ENCODE measurements at places on chromosomes 11 and 22.

DNA sequence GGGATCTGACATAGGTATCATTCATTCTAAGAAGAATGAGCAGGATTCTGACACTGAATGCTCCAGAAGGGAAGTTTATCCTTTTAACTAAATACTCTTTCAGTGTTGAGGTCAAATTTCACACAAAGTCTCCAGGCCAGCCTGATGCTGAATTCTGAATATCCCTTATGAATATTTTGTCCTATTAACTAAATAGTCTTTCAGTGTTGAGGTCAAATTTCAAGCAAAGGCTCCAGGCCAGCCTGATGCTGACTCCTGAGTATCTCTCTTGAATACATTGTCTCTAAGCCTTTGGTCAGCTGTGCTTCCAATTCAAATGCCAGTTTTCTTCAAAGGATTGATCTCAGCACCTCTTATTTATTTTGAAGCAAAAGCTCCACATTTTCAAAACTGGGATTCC lies 676.8 kb downstream of the NTM start:
- DNase-seq = no peak

DNA sequence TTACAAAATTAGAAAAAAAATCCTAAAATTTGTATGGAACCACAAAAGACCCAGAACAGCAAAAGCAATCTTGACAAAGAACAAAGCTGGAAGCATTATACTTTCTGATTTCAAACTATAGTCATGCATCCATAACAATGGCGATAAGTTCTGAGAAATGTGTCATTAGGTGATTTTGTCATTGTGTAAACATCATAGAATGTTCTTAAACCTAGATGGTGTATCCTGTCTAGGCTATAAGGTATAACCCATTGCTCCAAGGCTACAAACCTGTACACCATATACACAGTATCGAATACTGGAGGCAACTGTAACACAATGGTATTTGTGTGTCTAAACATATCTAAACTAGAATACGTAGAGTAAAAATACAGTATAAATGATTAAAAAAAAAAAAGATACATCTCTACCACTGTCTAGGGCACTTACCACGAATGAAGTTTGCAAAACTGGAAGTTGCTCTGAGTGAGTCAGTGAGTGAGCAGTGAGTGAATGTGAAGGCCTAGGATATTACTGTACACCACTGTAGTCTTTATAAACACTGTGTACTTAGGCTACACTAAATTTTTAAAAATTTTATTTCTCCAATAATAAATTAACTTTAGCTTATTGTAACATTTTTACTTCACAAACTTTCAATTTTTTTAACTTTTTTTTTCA lies 18.1 kb upstream of the SC5D start:
- no peak for DNase-seq

- DNase-seq = no peak
Observed at GRCh38 chr11:134200688-134201087, 23.1 kb downstream of the NCAPD3 start.

- peak; percentile 28 for DNase-seq
Observed at GRCh38 chr11:45371251-45372115, 85.3 kb upstream of the SYT13 start.

DNA sequence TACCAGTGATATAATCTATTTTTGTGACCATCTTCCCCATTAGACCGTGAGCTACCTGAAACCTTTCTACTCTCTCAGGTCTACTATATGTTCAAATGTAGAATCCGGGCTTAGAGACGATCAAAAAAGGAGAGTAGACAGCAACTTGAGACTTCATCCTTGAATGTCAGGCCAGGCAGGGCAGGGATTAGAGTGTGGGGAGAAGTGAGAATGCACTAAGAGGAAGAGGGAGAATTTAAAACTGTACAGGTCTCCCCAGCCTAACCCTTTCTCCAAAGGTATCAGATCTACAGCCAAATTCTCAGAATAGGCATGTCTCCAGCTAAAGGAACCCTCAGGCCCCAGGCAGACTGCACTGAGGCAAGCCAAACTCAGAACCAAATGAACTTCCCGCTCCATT lies 935 bp downstream of the LAMTOR1 start:
- DNase-seq = no peak

DNA sequence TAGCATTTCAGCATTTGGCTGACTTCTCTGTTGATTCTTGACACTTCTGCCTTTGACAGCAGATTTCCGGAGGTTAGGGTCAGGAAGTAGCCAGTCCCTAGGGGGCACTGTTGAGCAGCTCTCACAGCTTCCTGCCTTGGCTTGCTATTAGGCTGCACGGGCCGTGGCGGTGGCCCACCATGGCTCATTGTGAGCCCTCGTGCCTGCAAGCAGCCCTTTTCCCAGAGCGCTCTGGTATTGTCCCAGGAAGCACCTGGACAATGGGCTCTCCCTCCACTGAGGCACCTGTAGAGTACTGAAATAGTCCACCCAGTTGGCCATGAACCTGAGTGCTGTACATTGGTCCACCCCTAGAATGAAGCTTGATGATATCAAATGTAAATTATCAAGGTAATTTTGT lies 100.2 kb upstream of the GAL start:
- DNase-seq = peak; percentile 9

GRCh38 chr22:27995801-27996528 lies 76.9 kb upstream of the PITPNB start:
- no peak for DNase-seq

DNA sequence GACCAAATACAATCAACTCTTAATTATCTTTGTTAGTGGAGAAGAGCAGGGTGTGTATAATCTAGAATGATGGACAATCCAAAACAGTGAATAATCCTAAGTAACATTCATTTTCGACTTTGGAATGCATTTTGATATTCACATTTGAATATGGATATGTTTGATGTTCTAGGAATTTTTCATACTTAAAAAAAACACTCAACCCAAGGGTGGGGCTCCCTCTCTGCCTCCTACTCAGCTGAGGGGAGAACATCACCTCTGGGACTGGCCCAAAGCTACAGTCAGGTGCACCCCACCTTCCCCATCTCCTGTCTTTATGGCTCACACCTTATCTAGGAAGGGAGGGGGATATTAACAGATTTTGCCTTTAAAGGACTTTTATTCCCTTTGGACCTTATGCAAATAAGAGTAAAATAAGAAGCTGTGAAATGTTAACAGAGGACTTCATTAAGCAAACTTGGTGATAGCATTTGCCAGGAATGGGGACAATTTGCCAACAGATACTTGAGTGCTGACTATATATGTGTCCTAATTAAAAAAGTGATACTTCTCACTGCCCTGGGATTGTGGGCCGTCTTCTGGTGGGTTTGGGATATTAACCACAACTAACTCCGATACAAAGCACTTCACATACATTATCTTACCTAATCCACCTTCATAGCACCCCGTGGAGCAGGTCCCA lies 187.0 kb downstream of the ST3GAL4 start:
- DNase-seq = no peak

GRCh38 chr11:73429121-73429750 lies 53.0 kb downstream of the RELT start:
- DNase-seq = no peak

- no peak for DNase-seq
Observed at GRCh38 chr11:95668131-95668530, 121.5 kb downstream of the FAM76B start.

- DNase-seq = no peak
Observed at GRCh38 chr11:12287374-12288211, 89.8 kb upstream of the PARVA start.

GRCh38 chr22:49779211-49779610 lies 48.5 kb downstream of the BRD1 start:
- no peak for DNase-seq

DNA sequence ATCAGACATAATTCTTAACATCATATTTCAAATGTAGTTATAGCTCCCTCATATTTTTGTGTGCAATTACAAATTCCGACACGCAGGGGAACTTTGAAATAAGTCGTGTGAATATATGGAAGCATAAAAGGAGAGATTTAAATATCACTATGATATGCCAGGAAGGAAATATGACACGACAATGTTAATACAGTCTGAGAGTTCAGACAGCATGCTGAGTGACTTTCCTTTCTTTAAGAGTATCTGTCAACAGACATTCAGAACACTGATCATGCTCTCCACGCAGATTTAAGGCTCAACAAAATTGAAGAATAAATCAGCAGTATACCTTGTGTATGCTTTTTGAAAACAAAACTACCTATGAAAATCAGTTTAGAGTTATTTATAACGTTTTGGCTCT lies 232.6 kb upstream of the CARD18 start:
- DNase-seq = no peak

DNA sequence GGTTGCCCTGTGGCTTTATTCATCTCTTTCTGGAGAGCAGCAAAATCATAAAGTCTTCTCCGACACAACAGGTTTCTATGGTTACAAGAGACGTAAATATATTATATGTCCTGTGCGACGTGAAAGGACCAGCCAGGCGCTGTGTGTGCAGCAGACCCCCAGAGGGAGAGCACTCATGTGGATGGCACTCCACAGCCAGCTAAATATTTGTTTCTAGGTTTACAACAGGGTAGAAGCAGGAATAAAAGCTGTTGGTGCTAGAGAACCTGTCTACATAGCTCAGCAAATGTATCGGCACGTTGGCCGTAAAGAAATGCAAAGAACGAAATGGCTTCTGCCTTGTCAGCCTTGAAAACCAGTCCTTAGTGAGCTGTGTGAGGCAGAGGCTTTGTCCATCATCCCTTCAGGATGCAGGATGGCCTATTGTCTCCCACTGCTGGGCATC lies 133.8 kb upstream of the PITPNB start:
- no peak for DNase-seq

- no peak for DNase-seq
Observed at GRCh38 chr22:37741312-37741795, 44.5 kb downstream of the TRIOBP start.

GRCh38 chr22:25110846-25111578 lies 88.6 kb upstream of the CRYBB3 start:
- peak; percentile 14 for DNase-seq

DNA sequence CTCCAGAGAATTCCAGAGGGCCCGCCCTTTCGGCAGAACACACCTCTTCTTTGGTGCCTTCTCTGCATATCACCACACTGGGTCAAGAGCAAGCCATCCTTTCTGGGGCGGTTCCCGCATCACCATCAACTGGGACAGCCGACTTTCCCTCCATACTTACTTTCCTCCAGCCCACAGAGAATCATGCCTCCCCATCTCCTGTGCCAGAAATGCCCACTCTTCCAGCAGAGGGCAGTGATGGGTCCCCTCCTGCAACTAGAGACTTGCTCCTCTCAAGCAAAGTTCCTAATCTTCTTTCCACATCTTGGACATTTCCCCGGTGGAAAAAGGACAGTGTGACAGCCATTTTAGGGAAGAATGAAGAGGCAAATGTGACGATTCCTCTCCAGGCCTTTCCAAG lies 157.7 kb downstream of the C11orf91 start:
- DNase-seq = peak; percentile 18

- no peak for DNase-seq
Observed at GRCh38 chr22:46178755-46179505, 28.6 kb downstream of the PPARA start.

DNA sequence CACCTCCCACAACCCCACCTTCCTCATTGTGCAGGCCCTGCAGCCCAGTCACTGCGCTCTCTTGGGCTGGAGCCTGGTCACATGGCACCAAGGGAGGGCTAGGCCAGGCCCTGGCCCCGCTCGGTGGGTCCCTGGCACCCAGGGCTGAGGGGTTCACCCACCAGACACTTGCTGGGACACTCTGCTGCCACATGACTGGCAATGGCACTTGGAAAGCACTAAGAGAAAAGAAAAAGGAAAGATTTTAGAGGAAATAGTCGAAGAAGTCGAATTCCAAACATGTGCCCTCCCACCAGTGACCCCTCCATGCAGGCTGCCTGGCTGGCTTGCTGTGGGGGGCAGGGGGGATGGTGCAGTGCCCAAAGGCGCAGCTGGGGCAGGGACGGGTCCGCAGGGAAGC lies 12.3 kb upstream of the TTLL8 start:
- DNase-seq = no peak

DNA sequence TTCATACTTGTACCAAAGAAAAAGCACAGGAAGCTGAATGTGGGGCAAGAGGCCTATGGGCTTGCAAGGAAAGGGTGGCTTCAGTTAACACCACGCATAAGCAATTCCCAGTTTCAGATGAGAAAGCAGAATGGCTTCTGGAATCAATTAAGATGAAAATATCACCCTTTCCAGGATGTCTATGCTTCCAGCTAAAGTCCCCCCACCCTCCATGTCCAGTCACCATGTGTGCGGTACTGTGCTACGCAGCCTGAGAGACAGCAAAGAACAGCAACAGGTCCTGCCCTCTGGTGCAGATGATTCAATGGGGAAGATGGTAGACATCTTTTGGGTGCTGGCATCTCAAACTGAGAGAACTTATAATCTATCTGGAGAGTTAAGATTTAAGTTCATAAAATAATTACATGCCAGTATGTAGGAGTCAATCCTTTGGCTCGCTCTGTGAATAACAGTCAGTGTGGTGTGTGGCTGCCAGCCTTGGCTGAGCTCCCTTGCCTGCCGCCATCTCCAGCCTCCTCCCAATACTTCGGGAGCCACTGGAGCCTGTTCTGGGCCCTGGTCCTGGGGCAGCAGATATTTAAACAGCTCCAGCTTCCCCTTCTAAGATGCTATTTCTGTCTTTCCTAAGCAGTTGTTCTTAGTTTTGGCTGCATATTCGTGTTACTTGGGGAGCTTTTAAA lies 44.5 kb downstream of the ME3 start:
- DNase-seq = no peak

DNA sequence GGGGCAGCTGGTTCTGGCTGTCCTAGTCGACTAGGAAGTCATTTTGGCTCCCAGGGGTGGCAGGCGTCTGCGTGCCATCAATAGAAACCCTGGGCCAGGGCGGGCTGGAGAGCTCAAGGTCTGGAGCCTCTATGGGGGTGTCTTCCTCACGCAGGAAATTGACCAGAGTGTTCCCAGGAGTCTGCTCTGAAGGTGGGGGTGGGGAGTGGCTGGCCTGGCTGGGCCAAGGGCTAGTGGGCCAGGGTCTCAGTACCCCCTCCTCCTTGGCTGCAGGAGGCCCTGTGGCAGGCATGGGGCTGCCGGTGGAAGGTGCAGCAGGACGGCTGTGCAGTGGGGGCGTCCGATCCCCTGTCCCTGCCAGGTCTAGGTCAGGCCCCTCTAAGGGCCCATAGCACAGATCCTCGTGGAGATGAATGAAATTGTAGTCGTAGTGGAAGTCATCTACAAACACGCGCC lies 64.6 kb downstream of the ARFGAP3 start:
- no peak for DNase-seq

DNA sequence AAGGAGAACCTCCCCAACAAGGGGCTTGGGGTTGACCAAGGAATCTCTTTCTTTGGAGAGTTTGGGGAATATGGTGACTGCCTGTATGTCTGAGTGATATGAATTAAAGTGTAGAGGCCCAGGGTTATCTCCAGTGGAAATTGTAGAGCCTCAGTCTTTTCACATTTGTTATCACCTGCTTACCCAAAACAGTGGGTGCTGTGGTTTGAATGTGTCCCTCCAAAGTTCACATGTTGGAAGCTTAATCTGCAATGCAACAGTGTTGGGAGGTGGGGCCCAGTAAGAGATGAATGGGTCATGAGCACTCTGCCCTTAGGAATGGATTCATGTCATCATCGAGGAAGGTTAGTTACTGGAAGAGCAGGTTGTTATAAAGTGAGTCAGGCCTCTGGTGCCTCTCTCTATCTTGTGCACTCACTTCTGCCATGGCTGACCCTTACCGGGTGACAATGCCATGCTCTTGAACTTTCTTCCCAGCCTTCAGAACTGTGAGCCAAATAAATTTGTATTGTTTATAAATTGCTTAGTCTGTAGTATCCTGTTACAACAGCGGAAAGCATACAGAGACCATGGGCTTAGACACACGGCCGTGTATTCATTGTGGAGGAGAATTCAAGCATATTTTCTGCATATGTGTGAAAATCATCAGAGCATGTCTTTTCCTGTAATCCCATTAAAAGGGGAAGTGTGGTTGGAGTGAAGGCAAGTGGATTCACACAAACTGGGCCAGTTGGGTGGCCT lies 114.1 kb upstream of the TBCEL start:
- DNase-seq = no peak

- DNase-seq = no peak
Observed at GRCh38 chr22:25493794-25494193, 70.7 kb upstream of the GRK3 start.

Measured in stimulated activated CD4-positive, alpha-beta T cell treated with anti-CD3 and anti-CD28 coated beads, Interleukin-15, amount 100 ng/mL, for 1 hour (primary cell).